Activated CD4-positive, alpha-beta T cell treated with anti-CD3 and anti-CD28 coated beads for 24 hours (primary cell): ENCODE measurements at places on chromosomes 11 and 22.

- DNase-seq: no peak
These were observed 20.9 kb downstream of the PRG3 start for GRCh38 chr11:57359896-57360690.

- no peak for DNase-seq
These were observed 50.7 kb upstream of the SPATA19 start for GRCh38 chr11:133896028-133896427.

- DNase-seq: no peak
These were observed 9.7 kb downstream of the CRELD2 start for GRCh38 chr22:49928185-49928495.

DNA sequence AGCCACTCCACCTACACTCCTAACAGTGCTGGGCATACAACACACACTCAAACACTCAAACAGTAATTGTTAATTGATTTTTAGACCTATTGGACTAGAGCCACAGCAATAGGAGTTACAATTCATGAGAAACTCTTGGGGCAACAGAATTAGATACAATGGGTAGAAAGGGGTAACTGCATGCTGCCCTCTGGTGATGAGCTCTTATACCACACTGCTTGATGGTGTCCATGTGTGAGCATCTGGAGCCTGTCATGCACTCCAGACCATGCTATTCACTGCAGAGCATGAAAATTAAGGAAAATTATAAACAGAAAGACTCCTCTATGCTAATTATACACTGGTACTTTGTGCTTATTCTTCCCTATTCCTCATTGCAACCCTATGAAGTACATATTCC lies 975.5 kb upstream of the CCDC90B start:
- DNase-seq: no peak

- no peak for DNase-seq
These were observed 76.1 kb downstream of the BBOX1 start for GRCh38 chr11:27116684-27117083.

- no peak for DNase-seq
These were observed 13.4 kb upstream of the COMT start for GRCh38 chr22:19928207-19928606.

DNA sequence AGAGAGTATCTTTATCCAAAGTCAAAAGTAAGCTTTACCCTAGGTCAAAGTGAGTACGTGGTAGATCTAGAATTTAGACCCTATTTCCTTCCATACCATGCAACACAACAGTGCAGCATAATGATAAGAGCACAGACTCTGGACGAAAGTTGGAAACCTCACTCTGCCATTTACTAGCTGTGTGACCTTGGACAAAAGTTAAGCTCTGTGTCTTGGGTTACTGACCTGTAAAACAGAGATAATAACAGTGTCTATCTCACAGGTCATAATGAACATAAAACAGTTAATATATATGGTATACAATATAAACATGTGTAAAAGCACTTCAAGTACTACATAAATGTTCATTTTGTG lies 13.6 kb upstream of the CHRNA10 start:
- no peak for DNase-seq

GRCh38 chr11:114614127-114614720 lies 18.6 kb upstream of the NXPE4 start:
- DNase-seq: no peak
